ENCODE measurements at places on chromosomes 7 and 10. TPM values are rescaled to one million over a fixed set of nuclear protein-coding genes. Genes with fewer than 3 reads are reported as not detected.

- no peak for DNase-seq
Observed at GRCh38 chr10:16986406-16987205, 143.0 kb downstream of the CUBN start.

- peak; percentile 27 for DNase-seq
Observed at GRCh38 chr10:5443429-5443828, 31.1 kb downstream of the NET1 start.

The SORCS1 gene
- not detected for total RNA-seq

The IL15RA gene
- 9.3 TPM for total RNA-seq

The SPDYE16 gene
- 0.53 TPM for total RNA-seq

Measured in B cell (primary cell).